ENCODE measurements at places on chromosomes 13 and 19.

DNA sequence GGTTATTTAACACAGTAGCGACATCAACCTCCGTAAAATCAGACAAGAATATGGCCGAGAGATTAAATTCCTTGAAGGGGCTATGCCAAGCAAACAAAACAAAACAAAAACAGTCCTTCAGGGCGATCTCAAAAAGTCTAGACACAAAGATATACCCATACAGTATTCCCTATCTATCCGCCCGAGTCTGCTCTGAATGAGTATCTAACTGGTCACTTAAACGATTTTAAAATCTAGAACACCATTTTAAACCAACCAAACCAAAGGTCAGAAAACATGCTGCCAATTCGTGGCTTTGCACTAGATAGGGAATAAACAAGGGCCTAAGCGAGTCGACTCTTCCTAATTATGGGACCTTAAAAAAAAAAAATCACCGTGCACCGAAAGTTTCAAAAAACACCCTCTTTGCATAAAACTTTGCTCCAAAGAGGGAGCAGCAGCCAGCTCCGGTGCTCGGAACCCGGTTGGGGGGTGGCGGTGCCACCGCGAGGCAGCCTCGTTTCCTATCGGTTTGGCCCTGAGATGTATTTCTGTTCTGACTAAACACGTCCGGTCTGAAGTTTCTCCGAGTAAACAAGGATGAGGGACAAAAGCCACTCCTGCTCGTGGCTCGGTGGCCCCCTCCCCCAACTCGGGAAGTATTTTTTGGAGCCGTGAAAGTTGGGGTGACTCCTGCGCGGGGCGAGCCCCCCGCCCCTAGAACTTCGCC, 1.8 kb downstream of the HMGB1 start:
- DNase-seq: peak; percentile 48

- DNase-seq: no peak
These were observed 409 bp downstream of the FOSB start for GRCh38 chr19:45468159-45468651.

- no peak for DNase-seq
These were observed 1249.4 kb upstream of the SLC10A2 start for GRCh38 chr13:104315606-104316005.

DNA sequence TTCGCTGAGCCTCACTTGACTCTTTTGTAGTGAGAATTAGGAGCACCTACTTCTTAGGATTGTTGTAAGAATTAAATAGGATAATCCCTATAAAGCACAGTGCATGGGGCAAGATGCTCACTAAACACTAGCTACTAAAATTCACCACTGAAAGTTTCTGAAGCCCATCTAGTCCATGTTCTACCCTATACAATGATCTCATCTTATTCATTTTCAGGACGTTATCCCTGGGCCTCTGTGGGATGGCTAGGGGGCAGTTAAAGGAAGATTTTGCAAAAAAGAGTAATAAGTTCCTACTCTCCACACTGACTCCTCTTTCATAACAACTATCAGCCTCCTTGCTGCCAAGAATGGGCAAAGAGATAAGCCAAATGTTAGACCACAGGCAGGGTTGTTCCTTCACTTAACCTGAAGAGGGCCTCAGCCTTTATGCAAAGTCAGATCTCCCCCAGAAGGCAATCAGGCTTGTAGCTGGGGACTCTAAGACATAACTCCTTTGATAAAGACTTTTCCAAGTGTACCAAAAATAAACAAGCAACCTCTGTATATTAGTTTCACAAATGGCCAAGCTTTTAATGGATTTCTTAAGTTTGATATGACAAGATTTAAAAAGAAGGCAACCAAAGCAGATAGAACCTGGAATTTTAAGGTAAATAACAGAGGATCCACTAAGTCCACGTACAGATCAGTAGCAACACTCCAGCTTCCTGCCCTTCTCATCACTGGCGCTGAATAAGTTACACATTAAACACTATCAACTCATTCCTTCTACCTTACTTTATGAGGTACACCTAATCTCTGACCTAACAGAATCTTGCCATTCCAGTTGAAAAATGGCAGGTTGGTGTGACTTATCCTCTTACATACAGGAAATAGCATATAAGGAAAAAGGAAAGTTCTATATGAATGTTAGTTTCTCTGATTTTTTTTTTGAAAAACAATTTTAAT, 44.4 kb downstream of the ELF1 start:
- no peak for DNase-seq

DNA sequence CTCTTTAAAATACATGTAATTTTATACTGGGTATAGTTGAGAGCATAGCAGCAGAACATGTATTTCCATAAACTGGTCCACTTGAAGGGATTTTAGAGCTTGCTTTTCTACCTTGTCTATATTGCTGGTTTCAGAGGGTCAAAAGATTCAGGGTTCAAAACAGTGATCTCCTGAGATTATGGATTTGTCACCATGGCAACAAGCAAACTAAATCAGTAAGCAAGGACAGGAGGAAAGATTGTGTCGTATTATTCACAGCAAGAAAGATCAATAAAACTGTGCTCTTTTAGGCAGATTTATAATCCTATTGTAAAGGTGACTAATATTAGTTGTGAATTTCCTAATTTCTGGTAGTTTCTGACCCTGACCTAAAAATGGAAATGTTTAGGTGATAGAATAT, 496.4 kb downstream of the LMO7 start:
- no peak for DNase-seq

- DNase-seq: no peak
These were observed 182.2 kb downstream of the KDM4B start for GRCh38 chr19:5150902-5151741.

DNA sequence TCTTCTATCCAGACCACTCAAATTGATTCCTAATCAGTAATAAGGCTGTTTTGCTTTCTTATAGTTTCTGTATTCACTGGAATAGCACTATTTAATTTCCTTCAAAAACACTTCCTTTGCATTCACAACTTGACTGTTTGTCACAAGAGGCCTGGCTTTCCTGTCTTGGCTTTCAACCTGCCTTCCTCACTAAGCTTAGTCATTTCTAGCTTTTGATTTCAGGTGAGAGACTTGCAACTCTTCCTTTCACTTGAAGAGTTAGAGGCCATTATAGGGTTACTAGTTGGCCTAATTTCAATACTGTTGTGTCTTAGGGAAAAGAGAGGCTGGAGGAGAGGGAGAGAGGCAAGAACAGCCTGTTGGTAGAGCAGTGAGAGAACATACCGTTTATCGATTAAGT, 47.0 kb downstream of the SACS start:
- no peak for DNase-seq

DNA sequence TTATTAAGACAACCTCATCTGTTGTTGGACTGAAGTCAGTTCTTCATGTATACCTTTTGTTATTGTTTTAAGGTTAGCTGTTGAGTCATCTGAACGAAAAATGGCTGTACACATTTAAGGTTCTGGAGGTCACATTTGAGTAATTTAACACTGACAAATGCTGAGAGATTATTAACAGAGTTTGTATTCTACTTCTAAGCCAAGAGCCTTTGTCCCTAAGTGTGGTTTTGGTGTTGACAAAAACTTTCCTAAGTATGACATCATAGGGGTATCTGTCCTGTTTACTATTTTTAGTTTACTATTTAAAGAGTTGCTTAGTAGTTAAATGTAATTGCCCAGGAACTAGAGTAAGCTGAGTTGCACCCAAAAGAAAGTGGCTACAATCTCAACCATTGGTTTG, 71.9 kb downstream of the CDK8 start:
- DNase-seq: no peak

- no peak for DNase-seq
These were observed 576 bp downstream of the APBA3 start for GRCh38 chr19:3760871-3761361.

- peak; percentile 80 for DNase-seq
These were observed at the start of gene TGFB1 for GRCh38 chr19:41353466-41354342. TGFB1 (minus strand) TSS chr19:41353922; CDS start chr19:41353044, 878 bp downstream.

DNA sequence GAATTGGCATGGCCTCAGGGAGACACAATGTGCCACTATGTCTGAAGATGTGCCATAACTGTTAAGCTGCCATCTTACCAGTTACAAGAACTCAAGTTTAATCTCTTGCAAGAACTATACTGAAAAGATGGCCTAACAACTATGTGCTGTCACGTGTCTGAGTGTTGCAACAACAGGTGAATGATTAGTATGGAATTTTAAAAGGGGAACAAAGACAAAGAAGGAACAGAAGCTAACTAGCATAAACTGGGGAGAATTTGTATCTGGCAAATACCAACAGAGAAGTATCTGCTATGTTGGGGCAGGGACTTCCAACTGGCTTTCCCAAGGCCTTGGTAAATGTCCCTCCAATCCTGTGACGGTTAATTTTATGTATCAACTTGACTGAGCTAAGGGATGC, 11.5 kb upstream of the ACOD1 start:
- no peak for DNase-seq

DNA sequence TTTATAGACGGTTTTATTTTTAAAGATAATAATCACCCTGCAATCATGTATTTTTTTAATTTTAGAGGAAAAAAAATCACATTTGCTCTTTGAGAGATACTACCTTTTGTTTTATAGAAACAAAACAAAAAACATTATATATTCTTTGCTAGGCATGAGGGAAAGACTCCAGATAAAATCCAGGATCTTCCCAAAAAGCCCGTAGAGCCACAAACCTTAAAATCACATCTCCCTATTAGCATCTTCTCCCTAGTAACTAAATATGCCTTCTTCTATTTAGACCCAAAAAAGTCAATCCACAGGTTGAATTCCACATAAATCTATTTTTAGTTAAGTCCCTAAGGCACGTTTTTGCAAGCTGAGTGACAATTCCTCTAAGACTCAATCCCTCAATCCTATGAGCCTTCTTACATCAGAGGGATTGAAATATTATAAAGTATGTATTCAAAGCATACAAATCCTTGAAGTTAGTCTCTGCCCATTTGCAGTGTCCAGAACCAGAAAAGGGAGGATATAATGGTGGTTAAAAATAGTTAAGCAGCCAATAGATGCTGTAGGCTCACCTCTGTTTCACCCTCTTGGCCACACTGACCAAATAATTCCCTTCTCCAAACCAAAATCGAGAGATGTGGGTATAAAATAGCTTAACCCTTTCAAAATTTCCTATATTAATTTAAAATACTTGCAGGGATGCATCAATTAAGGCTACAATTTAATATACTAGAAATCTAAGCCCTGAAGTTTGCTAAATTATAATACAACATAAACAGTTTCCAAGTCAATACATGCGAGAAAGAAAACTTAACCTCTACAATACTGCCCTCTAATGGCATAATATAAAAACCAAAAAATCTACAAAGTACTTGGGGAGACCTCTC, 64.0 kb downstream of the SERP2 start:
- DNase-seq: no peak

GRCh38 chr13:113859311-113860050, 4.4 kb downstream of the GAS6 start:
- no peak for DNase-seq

DNA sequence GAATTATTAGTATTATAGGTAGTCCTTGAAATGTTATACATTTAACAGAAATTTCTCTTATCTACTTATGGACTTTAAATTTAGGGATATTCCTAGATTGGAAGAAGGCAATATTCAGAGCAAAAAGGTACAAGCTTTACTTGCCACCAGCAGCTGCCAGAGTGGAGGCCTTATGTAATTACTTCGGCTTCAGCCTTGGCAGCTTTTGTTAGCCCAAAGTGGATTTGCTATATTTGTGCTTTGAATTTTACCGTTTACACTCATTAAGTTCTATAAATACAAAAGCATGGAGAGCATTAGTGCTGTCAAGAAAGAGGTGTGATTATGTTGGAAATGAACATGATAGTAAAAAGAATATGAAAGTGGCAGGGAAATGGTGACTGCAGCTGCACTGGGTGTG, 319.9 kb downstream of the ATP8A2 start:
- no peak for DNase-seq

- DNase-seq: no peak
These were observed 33.3 kb downstream of the IGFL2 start for GRCh38 chr19:46181388-46181779.

- peak; percentile 70 for DNase-seq
These were observed at the start of gene SARS2 for GRCh38 chr19:38929929-38930775. SARS2 (minus strand) TSS chr19:38930763; CDS start chr19:38930736, 27 bp downstream.

DNA sequence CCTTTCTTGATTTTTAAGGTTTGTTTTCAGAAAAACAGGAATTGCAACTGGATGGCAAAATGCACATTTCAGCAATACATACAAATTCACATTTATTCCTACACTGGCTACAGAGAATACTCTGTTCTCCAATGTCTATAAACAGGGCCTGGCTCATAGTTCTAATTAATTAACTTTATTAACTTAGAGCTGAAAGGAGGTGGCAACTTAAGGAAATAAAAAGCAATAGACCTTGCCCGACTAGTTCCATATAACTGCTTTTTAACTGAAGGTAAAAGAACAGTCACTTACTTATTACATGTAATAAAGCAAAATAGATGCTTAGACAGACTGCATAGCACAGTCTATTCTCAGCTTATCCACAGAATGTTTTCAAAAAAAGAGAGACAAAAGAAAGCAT, 498.5 kb downstream of the DIAPH3 start:
- DNase-seq: no peak

DNA sequence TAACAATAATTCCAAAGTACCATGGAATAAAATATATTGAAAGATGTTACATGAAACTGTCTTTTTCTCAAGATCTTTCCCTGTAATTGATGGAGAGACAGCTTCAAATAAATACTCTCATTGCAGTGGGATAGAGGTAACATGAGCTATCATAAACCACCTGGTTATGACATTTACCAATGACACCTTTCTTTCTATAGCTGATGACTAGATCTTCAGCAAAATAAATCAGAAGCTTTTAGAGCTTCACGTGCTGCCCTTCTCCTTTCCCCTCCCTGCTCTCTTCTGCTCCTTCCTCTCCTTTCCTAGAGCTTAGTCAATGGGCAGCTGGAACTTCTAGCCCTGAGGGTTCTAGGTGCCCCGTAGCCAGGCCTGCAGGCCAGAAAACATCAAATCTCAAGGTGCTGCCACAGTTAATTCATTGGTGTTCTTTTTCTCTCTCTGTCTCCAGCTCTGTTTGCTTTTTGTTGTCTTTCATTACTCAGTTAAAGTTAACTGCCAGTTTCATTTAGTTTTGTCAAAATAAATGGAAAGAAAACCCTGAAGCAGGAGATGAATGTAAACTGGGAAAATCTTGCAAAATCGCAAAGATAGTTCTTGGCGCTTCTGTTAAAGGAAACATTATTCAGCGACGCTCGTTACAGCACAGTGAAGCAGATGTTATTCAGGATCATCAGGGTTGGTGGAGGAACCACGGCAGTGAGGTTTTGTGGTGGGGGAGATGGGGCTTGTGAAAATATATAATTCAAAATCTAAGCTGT, 8.3 kb upstream of the METTL21C start:
- DNase-seq: no peak

- DNase-seq: no peak
These were observed 32.1 kb downstream of the C1QTNF9 start for GRCh38 chr13:24341439-24341838.

GRCh38 chr13:33520468-33520839, 234.9 kb upstream of the STARD13 start:
- DNase-seq: no peak

- DNase-seq: no peak
These were observed 32.6 kb downstream of the ERCC5 start for GRCh38 chr13:102878481-102878880.

GRCh38 chr13:43864921-43865320, 14.6 kb downstream of the CCDC122 start:
- no peak for DNase-seq

DNA sequence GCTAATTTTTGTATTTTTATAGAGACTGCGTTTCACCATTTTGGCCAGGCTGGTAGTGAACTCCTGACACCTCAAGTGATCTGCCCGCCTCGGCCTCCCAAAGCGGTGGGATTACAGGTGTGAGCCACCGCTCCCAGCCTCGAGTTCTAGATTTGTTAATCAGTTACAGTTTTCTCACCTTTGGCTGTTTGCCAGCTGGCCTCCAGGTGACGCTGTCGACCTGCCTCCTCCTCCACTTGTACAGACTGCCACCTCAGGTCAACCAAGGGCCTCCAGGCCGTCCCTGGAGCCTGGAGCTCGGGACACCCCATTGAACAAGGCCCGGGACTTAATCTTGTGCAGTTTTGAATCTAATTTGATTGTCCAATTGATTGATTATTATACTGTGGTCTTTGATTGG, 45.5 kb downstream of the IER2 start:
- DNase-seq: no peak

All from stimulated activated CD8-positive, alpha-beta memory T cell treated with anti-CD3 and anti-CD28 coated beads, Interleukin-7, amount 100 ng/mL, for 24 hours (primary cell).